ENCODE measurements at places on chromosomes 3 and 15. TPM values are rescaled to one million over a fixed set of nuclear protein-coding genes. Genes with fewer than 3 reads are reported as not detected.
A peak's percentile ranks its signal among the peaks of the same experiment; 100 is the strongest.

GRCh38 chr3:35936571-35936970 lies 297.2 kb downstream of the ARPP21 start:
- no peaks in the 10 kb centered on the region for H3K4me1 ChIP-seq
- H3K4me3 ChIP-seq, result no peak overlapping the region
- H3K27ac ChIP-seq, result no peak overlapping the region
- no peak for DNase-seq
- H3K27me3 ChIP-seq, result no peaks in the 10 kb centered on the region

DNA sequence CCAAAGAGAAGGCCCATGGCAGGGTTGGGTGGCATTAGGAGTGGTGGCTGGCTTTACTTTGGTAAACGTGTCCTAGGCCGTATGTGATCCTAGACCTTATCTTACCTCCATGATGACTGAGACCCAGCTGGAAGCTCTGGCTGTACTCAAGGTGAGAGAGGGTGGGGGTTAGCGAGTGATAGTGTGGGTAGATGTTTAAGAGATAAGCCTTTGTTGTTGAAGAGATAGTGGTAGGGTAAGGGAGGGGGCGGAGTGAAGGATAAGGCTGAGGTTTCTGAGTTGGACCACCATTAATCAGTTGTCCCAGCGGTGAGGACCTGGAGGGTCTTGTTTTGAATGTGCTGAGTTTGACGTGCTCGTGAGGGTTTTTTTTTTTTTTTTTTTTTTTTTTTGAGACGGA lies 61.5 kb upstream of the ULK4 start:
- H3K4me1 ChIP-seq, result peaks cover 34% of the 10 kb centered on the region
- no peak for DNase-seq
- H3K36me3 ChIP-seq, result peaks cover 3% of the 10 kb centered on the region
- no peak overlapping the region for H3K4me3 ChIP-seq
- peak overlapping the region; percentile 86 for H3K27ac ChIP-seq

- no peaks in the 10 kb centered on the region for H3K27me3 ChIP-seq
- H3K4me1 ChIP-seq, result peaks cover 1% of the 10 kb centered on the region
- no peak overlapping the region for H3K27ac ChIP-seq
- DNase-seq, result no peak
- H3K4me3 ChIP-seq, result no peak overlapping the region
Observed at GRCh38 chr3:106813742-106814141, 563.5 kb upstream of the CCDC54 start.

DNA sequence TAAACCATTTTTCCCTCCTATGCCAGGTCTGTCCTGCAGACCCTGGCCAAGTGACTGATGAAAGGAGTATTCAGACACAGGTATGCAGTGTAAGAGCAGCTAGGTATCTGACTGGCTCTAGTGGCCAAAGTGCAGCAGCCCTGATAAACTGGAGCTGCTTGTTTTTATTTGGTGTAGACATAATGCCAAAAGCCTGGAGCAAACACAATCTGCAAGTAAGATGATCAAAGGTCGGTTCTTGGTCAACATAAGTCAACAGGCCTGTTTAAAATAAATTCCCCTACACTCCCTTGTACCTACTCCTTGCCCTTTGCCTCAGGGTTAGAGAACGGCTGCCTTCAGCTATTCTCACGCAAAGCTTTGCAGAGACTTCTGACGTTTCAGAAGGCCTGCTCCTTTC lies 1003.1 kb downstream of the ZPLD1 start:
- DNase-seq, result no peak
- no peaks in the 10 kb centered on the region for H3K27me3 ChIP-seq
- no peak overlapping the region for H3K27ac ChIP-seq
- no peaks in the 10 kb centered on the region for H3K4me1 ChIP-seq
- no peak overlapping the region for H3K4me3 ChIP-seq
- no peaks in the 10 kb centered on the region for H3K36me3 ChIP-seq

DNA sequence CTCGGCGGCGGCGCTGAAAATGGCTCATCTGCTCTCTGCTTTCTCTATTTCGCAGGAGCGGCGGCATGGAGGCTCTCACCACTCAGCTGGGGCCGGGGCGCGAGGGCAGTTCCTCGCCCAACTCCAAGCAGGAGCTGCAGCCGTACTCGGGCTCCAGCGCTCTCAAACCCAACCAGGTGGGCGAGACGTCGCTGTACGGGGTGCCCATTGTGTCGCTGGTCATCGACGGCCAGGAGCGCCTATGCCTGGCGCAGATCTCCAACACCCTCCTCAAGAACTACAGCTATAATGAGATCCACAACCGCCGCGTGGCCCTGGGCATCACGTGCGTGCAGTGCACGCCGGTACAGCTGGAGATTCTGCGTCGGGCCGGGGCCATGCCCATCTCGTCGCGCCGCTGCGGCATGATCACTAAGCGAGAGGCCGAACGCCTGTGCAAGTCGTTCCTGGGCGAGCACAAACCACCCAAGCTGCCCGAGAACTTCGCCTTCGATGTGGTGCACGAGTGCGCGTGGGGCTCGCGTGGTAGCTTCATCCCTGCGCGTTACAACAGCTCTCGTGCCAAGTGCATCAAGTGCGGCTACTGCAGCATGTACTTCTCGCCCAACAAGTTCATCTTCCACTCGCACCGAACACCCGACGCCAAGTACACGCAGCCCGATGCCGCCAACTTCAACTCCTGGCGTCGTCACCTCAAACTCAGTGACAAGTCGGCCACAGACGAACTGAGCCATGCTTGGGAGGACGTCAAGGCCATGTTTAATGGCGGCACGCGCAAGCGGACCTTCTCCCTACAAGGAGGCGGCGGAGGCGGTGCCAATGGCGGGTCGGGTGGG lies 790 bp downstream of the SKOR1 start:
- H3K36me3 ChIP-seq, result no peaks in the 10 kb centered on the region
- no peak overlapping the region for H3K27ac ChIP-seq
- H3K4me1 ChIP-seq, result peaks cover 23% of the 10 kb centered on the region

DNA sequence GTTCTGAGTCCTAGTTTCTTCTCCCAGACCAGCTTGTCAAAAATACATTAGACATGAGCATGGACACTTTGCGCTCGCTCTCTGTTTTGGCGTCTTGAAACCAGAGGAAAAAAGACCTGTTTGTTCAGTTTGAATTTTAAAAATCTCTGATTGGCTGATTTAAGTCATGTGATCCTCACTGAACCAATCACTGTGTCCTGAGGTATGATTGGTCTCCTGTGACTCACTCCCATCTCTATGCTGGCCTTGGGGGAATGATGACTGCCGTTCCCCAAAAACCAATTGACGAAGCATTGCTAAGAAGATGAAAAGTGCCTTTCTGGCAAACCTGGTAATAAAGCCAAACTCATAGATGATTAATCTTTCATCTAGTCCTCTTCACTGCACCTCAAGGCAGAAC lies 256.5 kb downstream of the IL5RA start:
- H3K27me3 ChIP-seq, result no peaks in the 10 kb centered on the region
- peaks cover 25% of the 10 kb centered on the region for H3K4me1 ChIP-seq
- no peak overlapping the region for H3K4me3 ChIP-seq
- no peak overlapping the region for H3K27ac ChIP-seq

- no peak for DNase-seq
- no peak overlapping the region for H3K27ac ChIP-seq
- no peak overlapping the region for H3K4me3 ChIP-seq
- H3K27me3 ChIP-seq, result no peaks in the 10 kb centered on the region
Observed at GRCh38 chr15:43859546-43859945, 32.7 kb downstream of the WDR76 start.

DNA sequence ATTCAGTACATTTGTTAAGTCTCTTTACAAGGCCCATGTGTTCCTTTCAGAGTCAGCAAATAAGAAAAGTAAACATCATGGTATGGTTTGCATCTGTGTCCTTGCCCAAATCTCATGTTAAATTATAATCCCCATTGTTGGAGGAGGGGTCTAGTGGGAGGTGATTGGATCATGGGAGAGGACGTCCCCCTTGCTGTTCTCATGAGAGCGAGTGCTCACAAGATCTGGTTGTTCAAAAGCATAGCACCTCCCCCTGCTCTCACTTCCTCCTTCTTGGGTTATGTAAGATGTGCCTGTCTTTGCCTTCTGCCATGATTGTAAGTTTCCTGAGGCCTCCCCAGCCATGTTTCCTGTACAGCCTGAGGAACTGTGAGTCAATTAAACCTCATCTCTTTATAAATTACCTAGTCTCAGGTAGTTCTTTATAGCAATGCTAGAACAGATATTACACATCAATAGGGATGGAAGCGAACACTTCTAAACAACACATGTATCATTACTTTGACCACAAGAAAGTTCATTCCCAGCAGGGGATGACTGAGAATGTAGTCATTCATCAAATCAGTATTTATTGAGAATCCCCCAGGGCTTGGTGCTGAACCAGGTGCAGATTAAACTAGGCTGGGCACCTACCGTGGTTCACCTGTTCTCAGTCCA lies 4.1 kb downstream of the EFCAB12 start:
- H3K36me3 ChIP-seq, result peaks cover 5% of the 10 kb centered on the region
- peaks cover 23% of the 10 kb centered on the region for H3K4me1 ChIP-seq
- H3K27ac ChIP-seq, result peak overlapping the region; percentile 76
- peaks cover 10% of the 10 kb centered on the region for H3K27me3 ChIP-seq

- H3K27me3 ChIP-seq, result no peaks in the 10 kb centered on the region
- no peak for DNase-seq
- H3K4me3 ChIP-seq, result no peak overlapping the region
- H3K27ac ChIP-seq, result no peak overlapping the region
Observed at GRCh38 chr3:129526121-129526900, 2.1 kb upstream of the RHO start.

- peaks cover 3% of the 10 kb centered on the region for H3K4me1 ChIP-seq
- H3K36me3 ChIP-seq, result no peaks in the 10 kb centered on the region
- H3K4me3 ChIP-seq, result no peak overlapping the region
- peaks cover 19% of the 10 kb centered on the region for H3K27me3 ChIP-seq
- no peak overlapping the region for H3K27ac ChIP-seq
Observed at GRCh38 chr3:160003520-160004128, 15.0 kb downstream of the IL12A start.

DNA sequence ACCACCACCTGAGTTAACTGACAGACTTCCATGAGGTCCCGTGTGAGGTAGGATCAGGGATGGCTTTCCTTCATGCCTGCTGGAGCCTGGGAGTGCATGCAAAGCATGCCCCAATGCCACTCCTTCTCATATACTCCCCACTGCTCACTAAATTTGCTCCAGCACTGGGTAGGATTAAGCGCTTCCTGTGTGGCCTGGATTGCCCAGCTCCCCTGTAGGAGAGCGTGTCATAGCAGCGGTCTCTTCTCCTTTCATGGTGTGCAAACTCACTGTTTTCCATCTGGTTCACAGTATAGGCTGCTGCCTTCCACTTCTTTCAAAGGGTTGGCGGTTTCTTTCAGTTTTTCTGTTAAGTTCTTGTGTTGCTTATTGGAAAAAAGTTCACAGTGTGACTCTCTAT lies 34.1 kb upstream of the ABI3BP start:
- no peaks in the 10 kb centered on the region for H3K27me3 ChIP-seq
- no peak overlapping the region for H3K4me3 ChIP-seq
- no peak overlapping the region for H3K27ac ChIP-seq
- peaks cover 2% of the 10 kb centered on the region for H3K36me3 ChIP-seq

DNA sequence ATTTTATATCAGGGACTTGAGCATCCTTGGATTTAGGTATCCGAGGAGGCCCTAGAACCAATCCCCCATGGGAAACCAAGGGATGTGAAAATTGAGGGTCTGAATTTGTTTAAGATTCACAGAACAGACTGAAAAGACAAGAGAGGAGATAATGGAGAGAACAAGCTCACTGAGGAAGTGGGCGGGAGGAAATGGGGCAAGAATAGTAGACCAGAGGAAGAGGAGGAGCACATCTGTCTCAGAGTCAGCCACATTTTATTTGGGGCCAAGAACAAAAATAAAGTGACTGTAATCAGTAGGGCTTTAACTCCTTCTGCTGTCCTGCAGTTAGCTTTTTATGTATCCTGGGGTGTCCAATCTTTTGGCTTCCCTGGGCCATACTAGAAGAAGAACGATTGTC lies 63.8 kb downstream of the BLM start:
- no peak overlapping the region for H3K4me3 ChIP-seq
- H3K27ac ChIP-seq, result no peak overlapping the region
- H3K4me1 ChIP-seq, result no peaks in the 10 kb centered on the region
- H3K36me3 ChIP-seq, result peaks cover 9% of the 10 kb centered on the region
- no peak for DNase-seq

DNA sequence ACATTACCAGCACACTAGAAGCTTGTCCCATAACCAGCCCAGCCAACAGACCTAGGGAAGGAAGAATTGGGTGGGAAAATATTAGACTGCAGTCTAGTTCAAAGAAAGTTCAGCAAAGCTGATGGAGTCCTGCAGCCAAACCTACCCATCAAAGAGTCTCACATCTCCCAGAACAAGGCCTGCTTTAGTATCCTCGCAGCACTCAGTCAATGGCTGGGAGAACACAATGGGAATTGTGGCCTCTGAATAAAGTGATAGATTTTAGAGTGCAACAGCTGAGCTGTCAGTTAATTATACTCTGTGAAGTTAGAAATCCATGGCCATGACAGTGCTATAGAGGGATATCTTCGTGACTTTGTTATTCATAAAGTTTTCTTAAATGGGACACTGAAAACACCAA lies 207.2 kb upstream of the NAALADL2 start:
- H3K4me1 ChIP-seq, result peaks cover 5% of the 10 kb centered on the region
- no peak overlapping the region for H3K27ac ChIP-seq
- H3K4me3 ChIP-seq, result no peak overlapping the region
- no peaks in the 10 kb centered on the region for H3K27me3 ChIP-seq
- no peaks in the 10 kb centered on the region for H3K36me3 ChIP-seq
- DNase-seq, result no peak

- DNase-seq, result no peak
- no peak overlapping the region for H3K4me3 ChIP-seq
- no peaks in the 10 kb centered on the region for H3K4me1 ChIP-seq
- H3K36me3 ChIP-seq, result no peaks in the 10 kb centered on the region
Observed at GRCh38 chr15:99098426-99098825, 6.5 kb upstream of the SYNM start.

DNA sequence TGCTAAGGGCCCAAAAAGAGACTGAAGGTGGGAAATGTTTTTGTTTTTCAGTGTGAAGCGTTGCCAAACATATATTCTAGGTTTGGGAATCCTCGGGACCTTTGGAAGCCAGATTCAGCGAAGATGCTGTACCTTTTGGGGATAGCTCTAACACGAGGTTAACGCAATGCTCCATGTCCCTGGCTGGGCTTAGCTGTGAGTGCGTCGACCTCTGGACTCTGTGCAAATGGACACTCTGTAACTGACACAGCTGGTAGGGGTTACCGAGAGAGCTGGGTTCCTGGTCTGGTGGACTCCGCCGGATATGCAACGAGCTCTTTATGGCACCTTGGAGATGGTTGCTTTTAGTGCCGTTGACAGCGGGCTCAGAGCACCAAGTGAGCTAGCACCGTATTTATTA lies 724 bp upstream of the SH3GL3 start:
- H3K4me3 ChIP-seq, result peak overlapping the region; percentile 81
- H3K4me1 ChIP-seq, result peaks cover 6% of the 10 kb centered on the region
- H3K27me3 ChIP-seq, result peaks cover 34% of the 10 kb centered on the region
- no peak overlapping the region for H3K27ac ChIP-seq
- DNase-seq, result no peak

DNA sequence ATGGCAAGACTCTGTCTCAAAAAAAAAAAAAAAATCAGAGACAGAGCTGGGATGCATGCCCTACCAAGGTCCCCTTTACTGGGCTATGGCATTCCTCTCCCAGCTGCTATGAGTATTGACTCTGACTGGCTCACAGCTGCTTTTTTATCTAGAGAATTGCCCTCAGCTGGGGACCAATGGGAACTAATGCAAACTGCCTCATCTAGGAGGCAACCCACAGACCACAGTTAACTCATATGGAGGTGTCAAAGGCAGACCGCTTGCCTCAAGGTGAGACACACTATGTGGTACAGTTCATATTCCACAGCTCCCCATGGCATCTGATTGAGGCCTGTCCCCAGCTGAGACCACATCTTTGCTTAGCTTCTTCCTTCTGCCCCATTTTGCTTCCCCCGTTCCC lies 183.5 kb upstream of the EOMES start:
- no peak overlapping the region for H3K27ac ChIP-seq
- H3K4me3 ChIP-seq, result no peak overlapping the region
- DNase-seq, result no peak
- H3K27me3 ChIP-seq, result peaks cover 3% of the 10 kb centered on the region

GOLGA8T gene
- total RNA-seq, result not detected

PPP4R2 gene
- 130 TPM for total RNA-seq

PRR20G gene
- total RNA-seq, result not detected

EXD1 gene
- not detected for total RNA-seq

SIDT1 gene
- total RNA-seq, result not detected

FBXO40 gene
- not detected for total RNA-seq

Data from progenitor cell of endocrine pancreas (in vitro differentiated cells).